ENCODE measurements at places on chromosomes 3 and 15.

- DNase-seq = no peak
Measured at GRCh38 chr3:98440283-98440682, 22.7 kb upstream of the OR5K1 start.

GRCh38 chr15:83129791-83130190 is 22.3 kb downstream of the TM6SF1 start:
- DNase-seq = no peak

GRCh38 chr3:169147238-169148008 is 516.1 kb downstream of the MECOM start:
- no peak for DNase-seq

- DNase-seq = no peak
Measured at GRCh38 chr15:101244889-101245668, 6.8 kb downstream of the CHSY1 start.

DNA sequence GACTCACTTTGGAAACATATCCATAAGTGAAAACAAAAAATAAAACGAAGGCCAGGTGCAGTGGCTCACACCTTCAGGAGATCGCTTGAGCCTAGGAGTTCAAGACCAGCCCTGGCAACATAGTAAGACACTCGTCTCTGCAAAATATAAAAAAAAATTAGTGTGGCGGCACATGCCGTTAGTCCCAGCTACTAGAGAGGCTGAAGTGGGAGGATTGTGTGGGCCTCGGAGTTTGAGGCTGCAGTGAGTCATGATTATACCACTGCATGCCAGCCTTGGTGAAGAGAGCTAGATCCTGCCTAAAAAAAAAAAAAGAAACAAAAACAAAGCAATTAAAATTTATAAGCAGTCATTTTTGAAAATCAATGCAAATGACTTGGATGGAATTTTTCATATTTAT is 54.7 kb upstream of the NANOGP8 start:
- no peak for DNase-seq

DNA sequence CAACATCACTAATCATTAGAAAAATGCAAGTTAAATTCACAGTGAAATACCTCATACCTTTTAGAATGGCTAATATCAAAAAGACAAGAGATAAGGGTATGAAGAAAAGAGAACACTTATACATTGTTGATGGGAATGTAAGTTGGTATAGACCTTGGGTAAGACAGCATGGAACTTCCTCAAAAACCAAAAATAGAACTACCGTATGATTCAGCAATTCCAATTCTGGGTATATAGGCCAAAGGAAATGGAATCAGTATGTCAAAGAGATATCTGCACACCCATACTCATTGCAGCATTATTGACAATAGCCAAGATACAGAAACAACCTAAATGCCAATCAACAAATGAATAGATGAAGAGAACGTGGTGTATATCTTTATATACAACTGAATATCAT is 166.8 kb upstream of the LRRN1 start:
- DNase-seq = no peak

DNA sequence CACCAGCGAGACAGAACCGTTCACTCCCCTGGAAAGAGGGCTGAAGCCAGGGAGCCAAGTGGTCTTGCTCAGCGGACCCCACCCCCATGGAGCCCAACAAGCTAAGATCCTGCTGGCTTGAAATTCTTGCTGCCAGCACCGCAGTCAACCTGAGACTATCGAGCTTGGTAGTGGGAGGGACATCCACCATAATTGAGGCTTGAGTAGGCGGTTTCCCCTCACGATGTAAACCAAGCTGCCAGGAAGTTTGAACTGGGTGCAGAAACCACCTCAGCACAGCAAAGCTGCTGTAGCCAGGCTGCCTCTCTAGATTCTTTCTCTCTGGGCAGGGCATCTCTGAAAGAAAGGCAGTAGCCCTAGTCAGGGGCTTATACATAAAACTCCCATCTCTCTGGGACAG is 151.0 kb downstream of the MBNL1 start:
- no peak for DNase-seq

GRCh38 chr3:196949750-196950149 is 7.4 kb upstream of the NCBP2 start:
- DNase-seq = no peak

- DNase-seq = no peak
Measured at GRCh38 chr3:87696124-87697013, 362.4 kb downstream of the CGGBP1 start.

GRCh38 chr3:184337399-184337714 is at the start of gene FAM131A:
FAM131A (plus strand) TSS chr3:184337600; CDS start chr3:184337631, 31 bp downstream.
- no peak for DNase-seq

GRCh38 chr3:105580296-105580965 is 213.7 kb downstream of the ALCAM start:
- no peak for DNase-seq

GRCh38 chr3:118527514-118528044 is 507.1 kb downstream of the IGSF11 start:
- no peak for DNase-seq

DNA sequence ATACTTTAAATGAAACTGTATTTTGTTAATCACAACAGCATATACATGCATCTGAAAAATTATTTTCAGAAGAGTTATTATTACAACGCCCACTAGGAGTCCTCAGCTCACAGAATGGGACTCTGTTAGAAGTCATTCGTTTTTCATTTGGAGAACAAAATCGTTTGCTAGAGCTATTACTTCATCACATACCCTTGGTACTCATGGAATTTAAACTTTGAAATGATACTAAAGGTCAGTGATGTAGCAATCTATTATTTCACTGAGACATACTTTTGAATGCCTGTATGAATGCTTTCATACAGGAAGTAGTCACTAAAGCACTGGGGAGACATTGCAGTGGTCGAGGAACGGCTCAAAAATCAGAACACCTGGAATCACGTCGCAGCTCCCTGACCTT is 198.1 kb downstream of the MBNL1 start:
- DNase-seq = no peak
